ENCODE measurements at places on chromosomes 6 and 20.

DNA sequence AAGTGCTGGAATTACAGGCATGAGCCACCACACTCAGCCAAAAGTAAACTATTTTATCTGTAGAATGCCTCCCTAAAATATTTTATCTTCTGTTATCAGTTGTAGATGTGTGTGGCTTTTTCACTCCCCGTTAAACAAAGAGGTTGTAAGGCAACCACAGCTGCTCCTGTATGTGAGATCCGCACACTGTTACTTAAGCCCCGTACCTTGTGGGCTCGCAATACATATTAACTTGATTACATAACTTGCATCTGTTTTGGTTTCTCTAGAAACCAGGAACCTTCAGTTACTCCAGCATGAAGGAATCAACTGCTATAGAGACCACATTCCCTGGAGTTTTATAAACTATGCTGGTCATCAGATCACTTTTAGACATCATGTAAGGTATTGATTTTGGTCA lies 420.1 kb upstream of the SLC35B3 start:
- no peak for DNase-seq

- DNase-seq = no peak
Observed at GRCh38 chr6:161367472-161367871, 93.6 kb upstream of the AGPAT4 start.

GRCh38 chr6:32945108-32945760 lies 4.4 kb upstream of the HLA-DMB start:
- DNase-seq = no peak

DNA sequence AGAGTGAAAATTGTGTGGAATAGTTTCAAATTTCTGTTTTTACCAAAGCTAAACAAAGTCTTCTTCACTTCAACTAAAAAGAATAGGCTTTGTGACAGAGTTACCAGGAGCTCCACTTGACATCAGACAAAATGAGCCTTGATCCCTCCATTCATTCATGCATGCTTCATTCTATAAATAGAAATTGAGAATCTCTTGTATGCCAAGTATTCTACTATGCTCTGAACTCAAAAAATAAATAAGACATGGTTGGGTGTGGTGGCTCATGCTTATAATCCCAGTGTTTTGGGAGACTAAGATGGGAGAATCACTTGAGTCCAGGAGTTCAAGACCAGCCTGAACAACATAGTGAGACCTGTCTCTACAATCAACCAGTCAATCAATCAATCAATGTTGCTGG lies 236.6 kb upstream of the FAM83B start:
- no peak for DNase-seq

- no peak for DNase-seq
Observed at GRCh38 chr6:166687070-166687878, 60.2 kb upstream of the RPS6KA2 start.

- no peak for DNase-seq
Observed at GRCh38 chr6:7630792-7631191, 40.8 kb downstream of the SNRNP48 start.

DNA sequence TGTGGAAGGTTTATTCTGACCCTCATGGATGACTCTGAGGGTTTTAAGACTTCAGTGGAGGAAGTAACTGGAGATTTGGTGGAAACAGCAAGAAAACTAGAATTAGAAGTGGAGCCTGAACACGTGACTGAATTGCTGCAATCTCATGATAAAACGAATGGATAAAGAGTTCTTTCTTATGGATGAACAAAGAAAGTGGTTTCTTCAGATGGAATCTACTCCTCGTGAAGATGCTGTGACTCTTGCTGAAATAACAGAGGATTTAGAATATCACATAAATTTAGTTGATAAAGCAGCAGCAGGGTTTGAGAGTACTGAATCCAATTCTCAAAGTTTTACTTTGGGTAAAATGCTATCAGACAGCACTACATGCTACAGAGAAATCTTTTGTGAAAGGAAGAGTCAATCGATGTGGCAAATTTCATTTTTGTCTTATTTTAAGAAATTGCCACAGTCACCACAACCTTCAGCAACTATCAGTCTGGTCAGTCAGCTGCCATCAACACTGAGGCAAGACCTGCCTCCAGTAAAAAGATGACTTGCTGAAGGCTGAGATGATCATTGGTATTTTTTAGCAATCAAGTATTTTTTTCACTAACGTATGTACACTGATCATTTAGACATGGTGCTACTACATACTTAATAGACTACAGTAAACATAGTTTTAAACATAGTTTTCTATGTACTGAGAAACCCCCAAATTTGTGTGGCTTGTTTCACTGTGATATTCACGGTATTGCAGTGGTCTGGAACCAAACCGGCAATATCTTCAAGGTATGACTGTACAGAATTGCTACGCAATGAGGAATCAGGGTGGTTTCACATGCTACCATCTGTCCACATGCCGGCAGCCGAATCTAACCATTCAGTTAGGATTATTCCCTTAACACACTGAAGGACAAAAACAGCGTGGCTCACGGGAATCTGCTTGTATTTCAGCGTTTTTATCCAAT lies 149.0 kb downstream of the MYB start:
- no peak for DNase-seq

DNA sequence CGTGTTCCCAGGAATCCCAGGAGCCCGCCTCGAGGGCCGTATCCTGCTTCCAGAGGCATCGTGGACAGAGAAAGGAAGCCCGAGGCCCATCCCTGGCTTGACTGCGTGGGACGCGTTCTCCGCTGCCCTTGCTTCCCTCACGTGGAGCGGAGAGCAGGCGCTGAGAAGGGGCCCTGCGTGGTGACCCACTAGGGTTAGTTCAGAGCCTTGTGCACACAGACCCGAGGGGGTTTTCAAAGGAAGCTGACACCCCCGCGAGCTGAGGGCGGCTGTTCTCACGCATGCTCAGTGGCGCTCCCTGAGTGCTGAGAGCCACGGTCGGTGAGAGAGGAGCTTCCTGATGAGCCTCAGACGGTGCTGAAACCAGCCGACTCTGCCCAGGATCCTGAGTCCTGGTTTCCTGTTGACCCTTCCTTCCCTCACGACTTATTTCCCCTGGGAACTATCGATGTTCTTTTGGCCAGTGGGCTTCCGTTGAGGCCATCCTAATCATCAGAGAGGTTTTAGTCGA lies 28.9 kb upstream of the CCR6 start:
- no peak for DNase-seq

DNA sequence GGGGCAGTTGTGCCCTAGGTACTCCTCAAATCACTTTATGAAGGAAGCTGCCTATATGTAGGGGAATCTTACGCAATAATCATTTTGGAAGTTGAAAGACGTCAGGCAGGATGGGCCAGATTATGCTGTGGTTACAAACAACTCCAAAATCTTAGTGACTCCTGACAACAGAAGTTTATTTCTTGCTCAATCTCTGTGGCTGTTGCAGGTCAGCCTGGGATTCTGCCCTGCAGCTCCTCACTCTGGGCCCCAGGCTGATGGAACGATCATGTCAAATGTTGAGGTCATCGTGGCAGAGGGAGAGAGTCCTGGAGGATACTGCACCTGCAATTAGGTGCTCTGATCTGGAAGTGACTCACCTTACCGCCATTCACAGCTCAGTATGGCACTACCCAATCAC lies 88.4 kb downstream of the ZDHHC14 start:
- no peak for DNase-seq

GRCh38 chr6:148548065-148548748 lies 198.6 kb upstream of the UST start:
- no peak for DNase-seq

- no peak for DNase-seq
Observed at GRCh38 chr20:6051505-6051904, 2.4 kb downstream of the LRRN4 start.

GRCh38 chr6:148395583-148396101 lies 53.0 kb downstream of the SASH1 start:
- DNase-seq = no peak

GRCh38 chr20:58094698-58095097 lies 133.8 kb downstream of the ANKRD60 start:
- no peak for DNase-seq

DNA sequence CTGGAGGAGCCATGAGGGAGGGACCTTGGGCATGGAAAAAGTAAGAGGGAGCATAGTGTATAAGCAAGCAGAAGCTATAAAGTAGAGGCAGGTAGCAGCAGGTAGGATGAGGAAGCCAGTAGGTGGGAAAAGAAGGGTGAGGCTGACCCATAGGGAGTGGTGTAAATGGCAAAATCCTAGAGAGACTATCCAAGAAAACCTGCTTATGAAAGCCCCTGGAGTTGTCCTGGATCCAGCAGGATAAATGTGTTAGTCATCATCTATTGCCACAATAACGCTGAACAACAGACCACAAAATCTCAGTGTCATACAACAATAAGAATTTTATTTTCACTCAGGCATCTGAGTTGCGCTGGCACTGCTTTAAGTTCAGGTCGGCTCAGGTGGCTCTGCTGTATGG lies 30.2 kb downstream of the CHD6 start:
- no peak for DNase-seq

- DNase-seq = no peak
Observed at GRCh38 chr20:46984405-46984804, 89.8 kb downstream of the EYA2 start.

GRCh38 chr6:144315981-144316861 lies 31.1 kb downstream of the UTRN start:
- no peak for DNase-seq

DNA sequence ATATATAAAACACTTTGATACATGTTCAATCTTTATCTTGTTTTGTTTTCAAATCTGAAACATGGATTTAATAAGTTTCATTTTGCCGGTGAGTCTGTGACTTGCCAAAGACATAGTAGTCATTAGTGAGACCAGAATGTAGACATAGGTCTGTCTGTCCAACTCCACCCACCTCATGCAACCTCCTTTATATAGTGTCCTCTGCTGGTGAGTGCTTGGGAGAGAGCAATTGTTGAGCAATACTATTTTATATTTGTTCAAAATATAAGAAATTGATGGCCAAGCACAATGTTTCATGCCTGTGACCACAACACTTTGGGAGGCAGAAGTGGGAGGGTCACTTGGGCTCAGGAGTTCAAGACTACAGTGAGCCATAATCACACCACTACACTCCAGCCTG lies 10.8 kb upstream of the LY86 start:
- no peak for DNase-seq

GRCh38 chr6:163418311-163419029 lies 4.0 kb downstream of the QKI start:
- no peak for DNase-seq

DNA sequence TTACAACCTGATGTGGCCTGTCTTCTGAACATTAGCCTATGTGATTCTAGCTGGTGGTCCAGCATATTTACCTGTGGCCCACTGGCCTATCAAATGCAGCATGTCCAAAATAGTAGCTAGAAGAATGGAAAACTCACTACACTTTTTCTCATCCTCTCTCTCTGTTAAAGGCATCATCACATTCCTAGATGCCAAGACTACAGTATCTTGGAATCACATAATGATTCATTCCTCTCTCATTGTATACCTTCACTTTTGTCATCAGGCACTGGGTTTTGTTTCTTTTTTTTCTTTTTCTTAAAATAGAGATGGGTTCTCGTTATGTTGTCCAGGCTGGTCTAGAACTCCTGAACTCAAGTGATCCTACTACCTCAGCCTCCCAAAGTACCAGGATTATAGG lies 45.0 kb downstream of the FAM83B start:
- no peak for DNase-seq

DNA sequence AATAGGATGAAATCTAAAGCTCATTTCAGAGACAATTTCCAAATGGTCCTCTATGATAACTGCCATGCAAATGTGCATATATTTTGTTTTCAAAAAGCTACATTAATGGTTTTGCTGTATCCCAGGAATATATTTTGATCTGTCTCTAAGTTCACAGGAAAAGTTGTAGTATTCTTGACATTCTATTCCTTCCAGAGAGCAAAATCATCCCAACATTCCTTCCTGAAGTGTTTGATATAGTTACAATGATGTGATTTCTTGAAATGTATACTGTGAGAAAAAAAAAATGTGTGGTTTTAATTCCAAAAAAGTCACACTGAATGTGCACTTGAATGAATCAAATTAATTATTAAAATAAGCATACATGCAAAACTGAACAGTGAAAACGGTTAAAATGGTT lies 996.0 kb upstream of the CITED2 start:
- no peak for DNase-seq

DNA sequence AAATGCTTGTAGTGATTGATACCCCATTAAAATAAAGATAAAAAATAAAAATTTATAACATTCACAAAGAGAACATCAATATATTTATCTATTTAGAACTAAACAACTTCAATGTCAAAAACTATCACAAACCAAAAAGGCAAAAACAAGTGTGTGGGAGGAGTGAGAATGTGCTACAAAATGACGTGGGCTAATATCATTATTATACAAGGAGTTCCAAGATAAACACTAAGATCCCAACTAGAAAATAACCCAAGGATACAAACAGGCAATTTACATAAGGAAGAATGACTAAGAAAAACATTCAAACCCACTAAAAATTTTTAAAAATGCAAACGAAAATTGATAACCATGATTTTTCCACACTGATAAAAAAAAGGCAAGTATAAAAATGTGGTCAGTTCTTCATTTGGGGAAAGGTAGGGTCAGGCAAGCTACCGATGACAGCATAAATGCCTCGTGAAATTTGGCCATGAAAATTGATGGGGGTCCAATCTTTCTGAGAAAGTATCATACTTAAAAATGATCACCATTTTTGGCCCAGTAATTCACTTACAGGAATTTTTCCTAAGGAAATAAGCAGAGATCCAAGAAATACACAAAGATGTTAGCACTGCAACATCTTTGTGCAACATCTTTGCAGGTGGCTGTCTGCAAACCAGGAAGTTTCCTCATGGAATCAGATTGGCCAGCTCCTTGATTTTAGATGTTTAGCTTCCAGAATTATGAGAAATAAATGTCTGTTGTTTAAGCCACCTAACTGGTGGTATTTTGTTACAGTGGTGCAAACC lies 140.2 kb downstream of the TMEM200A start:
- no peak for DNase-seq

GRCh38 chr6:113353392-113353791 lies 503.8 kb upstream of the MARCKS start:
- no peak for DNase-seq

- DNase-seq = no peak
Observed at GRCh38 chr6:106079961-106080762, 6.0 kb upstream of the PRDM1 start.

DNA sequence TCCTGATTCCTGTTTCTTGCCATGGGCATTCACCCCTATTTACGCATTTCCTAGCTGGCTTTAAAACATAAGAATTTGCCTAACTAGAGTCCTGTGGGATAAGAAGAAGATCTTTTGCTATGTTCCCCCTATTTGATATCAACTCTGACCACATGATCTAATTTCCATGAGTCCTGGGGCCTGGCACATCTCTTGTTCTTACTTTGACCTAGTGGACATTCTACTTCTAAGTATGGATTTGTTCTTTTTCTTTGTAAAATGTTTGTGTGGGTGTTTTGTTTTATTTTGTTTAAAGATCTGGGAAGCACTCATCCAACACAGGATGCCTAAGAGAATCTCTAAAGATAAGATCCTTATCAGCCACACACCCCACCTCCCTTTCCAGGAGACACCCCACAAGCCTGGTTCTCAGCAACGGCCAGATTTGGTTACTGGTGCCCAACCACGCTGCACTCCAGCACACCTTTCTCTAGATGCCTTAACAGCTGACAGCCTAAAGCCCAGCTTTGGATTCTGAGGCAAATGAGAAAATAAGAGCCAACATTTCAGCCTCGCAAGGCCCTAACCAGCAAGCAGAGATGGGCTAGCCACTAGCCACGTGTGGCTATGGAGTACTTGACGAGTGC lies 74.7 kb downstream of the SLC23A2 start:
- DNase-seq = no peak

GRCh38 chr6:97175806-97176205 lies 107.2 kb downstream of the MMS22L start:
- DNase-seq = no peak

- no peak for DNase-seq
Observed at GRCh38 chr20:32485770-32486478, 99.2 kb downstream of the NOL4L start.

Data from NCI-H748 treated with DMSO at 0.1 percent for 48 hours (cell line).